ENCODE measurements at places on chromosomes 12 and 14. TPM values are rescaled to one million over a fixed set of nuclear protein-coding genes. Genes with fewer than 3 reads are reported as not detected.
A peak's percentile ranks its signal among the peaks of the same experiment; 100 is the strongest.

HRK gene
- total RNA-seq: 0.33 TPM

OR11G2 gene
- total RNA-seq: not detected

MIP gene
- not detected for total RNA-seq

DCN gene
- total RNA-seq: 0.22 TPM

TAS2R9 gene
- total RNA-seq: not detected

KLHL33 gene
- not detected for total RNA-seq

SLC10A1 gene
- not detected for total RNA-seq

MMP14 gene
- total RNA-seq: 54.6 TPM

GRCh38 chr12:2064071-2064507 lies 11.3 kb downstream of the CACNA1C start:
- DNase-seq: no peak

- no peak for DNase-seq
These were observed 36.0 kb upstream of the BATF start for GRCh38 chr14:75486318-75486717.

- DNase-seq: no peak
These were observed 271.0 kb downstream of the APAF1 start for GRCh38 chr12:98916106-98916505.

DNA sequence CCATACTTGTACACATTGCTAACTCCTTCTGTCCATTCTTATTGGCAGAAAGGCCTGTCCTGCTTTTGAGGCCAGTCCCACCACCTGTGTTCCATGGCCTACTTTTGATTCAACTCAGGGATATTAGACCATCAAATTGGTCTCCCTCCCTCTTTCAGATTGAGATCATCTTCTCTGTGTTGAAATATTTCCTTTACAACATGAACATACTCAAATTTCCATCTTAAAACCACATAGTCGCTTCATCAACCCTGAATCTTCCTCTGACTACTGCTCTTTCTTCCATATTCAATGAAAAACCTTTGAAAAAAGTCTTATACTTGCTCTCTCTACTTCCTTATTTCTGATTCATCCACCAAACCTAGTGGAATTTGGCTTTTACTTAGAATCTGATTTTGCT lies 34.9 kb downstream of the TRMT5 start:
- no peak for DNase-seq

DNA sequence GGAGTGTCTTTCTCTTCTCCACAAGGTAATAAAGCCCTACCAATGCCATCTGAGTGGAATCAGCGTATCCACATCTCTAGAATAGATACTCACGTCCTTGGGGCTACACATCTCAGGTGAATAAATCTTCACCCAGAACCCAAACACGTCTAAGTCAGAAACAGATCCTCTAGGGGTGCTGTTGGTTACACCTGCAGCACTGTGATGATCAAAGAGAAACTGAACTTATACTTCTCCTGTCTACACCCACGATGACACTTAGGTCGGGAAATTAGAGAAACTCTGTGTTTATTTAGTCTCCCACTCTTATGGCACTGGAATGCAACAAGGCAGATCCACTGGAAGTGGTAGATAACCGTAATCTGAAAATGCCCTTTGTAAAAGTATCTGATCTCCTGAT lies 46.2 kb downstream of the WIF1 start:
- DNase-seq: no peak

- DNase-seq: no peak
These were observed 881.8 kb downstream of the FSCB start for GRCh38 chr14:43625294-43625693.

DNA sequence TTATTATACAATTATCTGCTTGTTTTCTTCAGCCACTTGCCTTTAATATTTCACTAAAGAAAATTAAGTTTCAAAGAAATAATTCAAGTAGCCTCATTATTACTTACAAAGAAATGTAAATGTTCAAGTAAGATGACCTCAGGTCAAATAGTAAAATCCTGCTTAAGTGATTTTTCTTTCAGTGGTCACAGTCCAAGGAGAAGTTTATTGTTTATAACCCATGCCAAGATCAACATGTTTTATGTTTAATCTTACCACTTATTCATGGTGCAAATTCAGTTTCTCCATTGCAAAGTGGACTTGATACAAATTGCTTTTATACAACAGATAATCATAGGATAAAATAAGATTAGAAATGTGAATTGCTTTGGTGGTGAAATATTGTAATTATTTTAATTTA lies 370.2 kb upstream of the FLRT2 start:
- no peak for DNase-seq

DNA sequence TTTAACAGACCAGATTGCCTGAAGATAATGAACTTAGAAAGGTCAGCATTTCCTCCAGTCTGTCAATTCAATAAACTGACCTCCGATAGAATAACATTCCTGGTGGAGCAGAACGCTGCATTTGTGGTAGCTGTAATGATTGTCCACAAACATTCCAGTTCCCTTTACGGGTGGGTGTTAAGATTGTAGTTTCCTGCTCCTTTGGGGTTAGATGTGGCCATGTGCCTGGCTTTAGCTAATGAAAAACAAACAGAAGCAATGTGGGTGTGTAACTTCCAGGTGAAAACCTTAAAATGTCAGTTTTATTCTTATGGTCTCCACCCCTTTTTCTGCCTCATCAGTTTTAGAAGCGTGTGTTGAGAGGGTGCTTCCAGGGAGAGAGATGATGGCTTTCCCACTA lies 217.3 kb upstream of the CRY1 start:
- no peak for DNase-seq

- DNase-seq: no peak
These were observed 13.2 kb downstream of the ZNF219 start for GRCh38 chr14:21084998-21085853.

DNA sequence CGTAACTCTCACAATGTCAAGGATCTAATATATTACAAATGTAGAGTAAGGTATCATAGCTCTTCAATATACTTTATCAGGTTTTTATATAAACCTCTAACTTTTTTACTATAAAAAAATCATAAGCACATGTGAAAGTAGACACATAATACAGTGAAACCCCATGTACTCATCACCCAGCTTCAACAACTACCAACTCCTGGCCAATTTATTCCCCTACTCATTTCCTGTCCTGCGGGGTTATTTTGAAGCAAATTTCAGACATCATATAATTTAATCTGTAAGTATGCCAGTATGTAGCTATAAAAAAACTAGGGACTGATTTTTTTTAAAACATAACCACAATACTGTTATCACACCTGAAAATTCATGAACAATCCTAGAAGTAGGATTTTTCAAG lies 47.7 kb downstream of the NOPCHAP1 start:
- DNase-seq: no peak

DNA sequence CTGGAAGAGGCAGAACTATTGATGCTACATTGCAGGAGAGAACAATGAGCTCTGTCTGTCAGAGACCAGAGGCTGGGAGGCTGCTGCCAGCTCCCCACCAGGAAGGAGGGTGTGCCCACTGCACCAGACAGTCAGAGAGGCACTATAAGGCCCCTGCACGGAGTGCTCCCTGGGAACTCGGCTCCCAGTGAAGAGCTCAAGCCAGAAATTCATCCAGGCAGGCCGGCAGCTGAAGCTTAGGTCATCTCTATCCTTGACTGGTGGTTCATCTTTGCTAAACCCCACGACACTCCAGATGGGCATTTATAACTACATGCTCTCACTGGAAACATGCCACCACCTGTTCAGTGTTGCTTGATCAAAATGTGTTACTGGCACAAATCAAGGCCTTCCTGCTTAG lies 65.1 kb upstream of the GPATCH2L start:
- DNase-seq: peak; percentile 10

DNA sequence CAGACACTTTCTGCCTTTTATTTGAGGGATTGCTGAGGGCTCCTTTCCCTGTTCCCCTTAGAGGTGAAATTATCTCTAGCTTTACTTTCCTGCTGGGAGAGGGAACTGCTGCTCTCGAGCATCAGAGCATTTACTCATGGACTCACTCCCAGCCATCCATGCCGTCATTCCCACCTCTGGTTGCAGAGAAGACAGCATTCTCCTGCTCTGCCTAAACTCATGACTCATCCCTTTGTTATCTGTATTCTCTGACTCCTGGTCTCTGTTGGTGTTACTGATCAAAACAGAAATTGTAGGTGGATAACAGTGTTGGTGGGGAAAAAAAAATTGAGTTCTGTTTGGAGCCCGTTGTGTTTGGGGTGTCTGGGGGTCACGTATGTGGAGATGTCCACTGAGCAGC lies 159.3 kb downstream of the TTC8 start:
- DNase-seq: no peak

DNA sequence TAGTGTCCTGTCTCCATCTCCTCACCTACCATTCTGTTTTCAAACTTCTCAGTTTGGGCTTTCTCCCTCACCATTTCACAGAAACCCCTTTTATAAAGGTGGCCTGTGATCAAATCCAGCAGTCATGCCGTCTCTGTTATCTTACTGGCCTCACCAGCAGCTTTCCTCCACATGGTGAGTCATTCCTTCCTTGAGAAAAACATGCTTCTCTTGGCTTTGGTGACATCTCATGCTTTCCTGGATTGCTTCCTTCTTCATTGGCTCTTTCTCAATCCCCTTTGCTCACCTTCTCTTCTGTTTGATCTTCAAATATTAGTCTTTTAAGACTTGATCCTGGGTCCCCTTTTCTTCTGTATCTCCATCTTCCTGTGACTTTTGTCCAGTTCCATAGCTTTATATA lies 164.9 kb downstream of the ANO4 start:
- DNase-seq: no peak

GRCh38 chr14:76509311-76509710 lies 133.4 kb downstream of the ESRRB start:
- DNase-seq: no peak

Data from H7 (cell line).